ENCODE measurements at places on chromosomes 7 and 10.

DNA sequence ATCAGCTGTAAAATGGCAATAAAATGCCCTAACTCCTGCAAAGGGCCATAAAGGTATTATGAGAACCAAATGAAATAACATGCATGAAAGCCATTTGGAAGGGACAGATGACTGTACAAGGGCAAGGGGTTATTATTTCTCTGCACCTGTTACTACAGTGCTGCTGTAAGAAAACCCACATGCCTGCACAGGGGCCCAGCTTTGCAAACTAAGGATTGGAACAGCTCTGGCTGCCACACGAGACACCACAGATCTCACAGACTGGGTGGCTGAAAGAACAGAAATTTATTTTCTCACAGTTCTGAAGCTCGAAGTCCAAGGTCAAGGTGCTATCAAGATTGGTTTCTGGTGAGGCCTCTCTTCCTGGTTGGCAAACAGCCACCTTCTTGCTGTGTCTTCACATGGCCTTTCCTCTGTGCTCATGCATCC lies 409.0 kb upstream of the NRP1 start:
- DNase-seq, result no peak

GRCh38 chr7:119482209-119482608 lies 790.8 kb upstream of the KCND2 start:
- DNase-seq, result no peak

- DNase-seq, result no peak
Measured at GRCh38 chr10:103610921-103611511, 117.5 kb downstream of the NEURL1 start.

- no peak for DNase-seq
Measured at GRCh38 chr10:121337427-121337826, 260.8 kb downstream of the FGFR2 start.

DNA sequence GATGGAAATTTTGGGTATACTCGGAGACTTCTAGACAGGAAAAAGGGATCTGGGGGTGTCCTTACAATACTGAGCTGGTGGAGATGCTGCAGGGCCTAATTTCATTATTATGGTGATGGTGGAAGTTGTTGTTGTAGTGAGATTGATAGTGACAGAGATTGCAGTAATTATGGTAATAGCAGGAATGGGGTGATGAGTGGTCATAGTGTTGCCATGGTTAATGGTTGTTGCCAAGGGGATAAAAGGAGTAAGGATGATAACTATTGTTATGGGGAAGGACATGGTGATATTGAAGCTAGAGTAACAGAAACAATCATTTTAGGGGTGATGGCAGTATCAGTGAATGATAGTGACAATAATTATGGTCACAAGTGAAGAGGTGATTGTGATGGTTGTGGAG lies 27.1 kb upstream of the LBX1 start:
- DNase-seq, result no peak

DNA sequence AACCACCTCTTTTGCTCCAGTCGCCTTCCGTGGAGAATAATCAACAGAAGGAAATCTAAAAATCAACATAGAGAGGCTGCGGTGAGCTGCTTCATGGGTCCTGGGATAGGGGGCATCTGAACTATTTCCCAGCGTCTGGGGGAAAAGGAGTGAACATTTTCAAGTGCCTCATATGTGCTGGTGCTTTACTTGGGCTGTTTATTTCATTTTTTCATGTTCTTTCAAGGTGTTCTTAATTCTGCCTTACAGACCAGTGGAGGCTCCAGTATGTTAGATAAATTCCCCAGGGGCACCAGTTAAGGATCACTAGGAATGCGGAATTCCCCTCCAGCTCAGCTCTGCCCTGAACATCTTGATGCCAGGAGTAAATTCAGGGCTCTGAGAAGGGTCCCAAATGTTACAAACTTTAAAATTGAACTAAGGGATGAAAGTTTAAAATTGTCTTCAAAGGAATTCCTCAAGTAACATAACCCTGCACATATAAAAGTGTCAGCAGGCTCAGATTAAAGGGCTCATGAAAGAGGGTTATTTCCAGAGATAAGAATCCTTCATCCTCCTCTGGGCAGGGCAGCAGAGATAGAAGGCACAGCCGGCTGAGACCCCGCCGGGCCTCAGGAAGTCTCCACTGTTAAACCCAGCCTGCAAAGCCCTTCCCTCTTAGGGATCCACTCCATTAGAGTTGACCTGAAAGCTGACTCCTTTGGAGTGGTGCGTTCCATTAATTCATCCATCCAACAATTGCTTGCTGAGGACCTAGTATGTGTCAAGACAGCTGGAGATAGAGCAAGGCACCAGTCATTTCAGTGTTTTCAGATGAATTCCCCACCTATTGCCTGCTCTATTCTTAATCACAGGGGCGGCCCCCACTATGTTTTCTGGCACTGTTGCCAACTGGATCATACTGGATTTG lies 345.8 kb downstream of the KCNMA1 start:
- no peak for DNase-seq

DNA sequence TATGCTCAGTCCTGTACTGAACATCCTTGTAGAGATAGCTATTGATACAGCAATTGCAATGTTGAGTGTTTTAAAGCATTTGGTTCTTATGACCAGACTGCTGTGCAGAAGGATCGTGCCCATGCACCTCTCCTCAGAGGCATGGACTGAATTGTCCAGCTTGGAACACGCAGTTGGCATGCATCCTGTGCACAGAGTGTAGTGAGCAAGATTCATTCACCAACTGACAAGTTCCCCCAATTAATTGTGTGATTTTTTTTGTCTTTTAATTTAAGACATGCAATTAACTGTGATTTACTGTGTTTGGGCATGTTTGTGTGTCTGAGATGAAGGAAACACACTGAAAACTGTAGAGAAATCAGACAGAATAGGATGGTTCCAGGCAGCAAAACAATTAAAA lies 323.7 kb downstream of the CDK14 start:
- DNase-seq, result no peak

DNA sequence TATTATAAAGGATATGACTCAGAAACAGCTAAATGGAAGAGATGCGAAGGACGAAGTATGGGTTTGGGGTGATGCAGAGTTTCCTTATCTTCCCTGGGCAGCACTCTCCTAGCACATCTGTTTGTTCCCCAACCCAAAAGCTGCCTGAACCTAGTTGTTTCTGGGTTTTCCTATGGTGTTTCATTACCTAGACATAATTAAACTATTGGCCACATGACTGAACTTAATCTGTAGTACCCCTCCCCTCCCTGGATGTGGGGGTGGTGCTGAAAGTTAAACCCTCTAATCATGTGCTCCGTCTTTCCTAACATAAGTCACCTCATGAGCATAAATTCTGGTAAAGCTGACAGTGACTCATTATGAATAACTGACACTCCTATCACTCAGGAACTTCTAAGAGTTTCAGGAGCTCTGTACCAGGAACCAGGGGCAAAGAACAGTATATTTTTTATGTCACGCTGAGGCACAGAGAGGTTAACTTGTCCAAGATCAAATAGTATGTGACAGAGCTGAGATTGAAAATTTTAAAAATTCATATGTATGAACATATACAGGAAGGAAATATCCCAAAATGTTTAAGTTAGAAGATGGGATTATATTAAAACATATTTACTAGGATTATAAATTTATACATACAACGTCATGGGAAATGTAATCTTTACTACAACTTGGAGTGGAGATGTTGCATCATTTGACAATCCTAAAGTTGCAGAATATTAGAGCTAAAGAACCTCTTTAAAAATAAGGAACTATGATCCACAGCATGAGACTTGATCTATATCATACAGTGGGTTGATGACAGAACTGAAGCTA lies 4.8 kb downstream of the STRIP2 start:
- no peak for DNase-seq

GRCh38 chr10:11328264-11329061 lies 283.0 kb downstream of the USP6NL start:
- DNase-seq, result no peak

GRCh38 chr7:89839329-89839728 lies 314.9 kb upstream of the STEAP1 start:
- no peak for DNase-seq

DNA sequence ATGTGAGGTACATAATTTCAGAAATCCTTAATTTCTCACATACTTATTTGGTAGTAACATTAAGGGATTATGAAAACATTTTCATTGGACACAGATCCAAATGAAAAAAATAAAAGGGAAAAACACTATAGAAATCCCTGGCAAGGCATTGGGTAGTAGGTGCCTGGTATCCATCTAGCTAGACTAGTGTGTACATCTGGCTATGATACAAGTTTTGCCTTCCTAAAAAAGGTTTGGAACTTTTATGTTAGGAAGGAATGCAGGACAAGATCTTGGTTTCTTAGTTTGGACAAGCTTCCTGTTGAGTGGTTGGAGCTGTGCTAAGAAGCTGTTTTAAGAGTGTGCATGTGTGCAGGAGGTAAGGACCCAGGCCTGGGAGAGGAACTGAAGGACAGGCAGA lies 252.3 kb upstream of the GLI3 start:
- no peak for DNase-seq

DNA sequence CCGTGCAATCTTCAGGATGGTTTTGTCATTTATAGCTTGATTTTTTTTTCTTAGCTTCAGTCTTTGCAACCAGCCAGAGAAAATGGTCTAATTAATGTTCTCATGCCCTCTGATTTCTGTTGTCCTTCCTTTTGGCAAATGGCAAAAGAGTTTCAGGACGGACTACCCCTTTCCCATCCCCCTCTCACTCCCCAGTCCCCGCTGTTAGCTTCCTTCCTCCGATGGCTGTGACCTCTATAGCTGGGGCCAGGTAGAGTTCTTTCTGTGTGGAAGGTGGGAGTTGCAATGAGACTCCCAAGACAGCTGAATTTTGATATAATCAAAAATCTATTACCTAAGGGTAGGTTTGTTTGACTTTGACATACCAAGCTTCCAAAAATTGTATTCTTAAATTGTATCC lies 362.0 kb downstream of the PAXIP1 start:
- DNase-seq, result no peak

- DNase-seq, result no peak
Measured at GRCh38 chr10:91768123-91768522, 30.1 kb upstream of the TNKS2 start.

- DNase-seq, result no peak
Measured at GRCh38 chr7:116785843-116786242, 76.5 kb upstream of the CAPZA2 start.

- DNase-seq, result no peak
Measured at GRCh38 chr7:129162732-129163131, 18.2 kb downstream of the TSPAN33 start.

DNA sequence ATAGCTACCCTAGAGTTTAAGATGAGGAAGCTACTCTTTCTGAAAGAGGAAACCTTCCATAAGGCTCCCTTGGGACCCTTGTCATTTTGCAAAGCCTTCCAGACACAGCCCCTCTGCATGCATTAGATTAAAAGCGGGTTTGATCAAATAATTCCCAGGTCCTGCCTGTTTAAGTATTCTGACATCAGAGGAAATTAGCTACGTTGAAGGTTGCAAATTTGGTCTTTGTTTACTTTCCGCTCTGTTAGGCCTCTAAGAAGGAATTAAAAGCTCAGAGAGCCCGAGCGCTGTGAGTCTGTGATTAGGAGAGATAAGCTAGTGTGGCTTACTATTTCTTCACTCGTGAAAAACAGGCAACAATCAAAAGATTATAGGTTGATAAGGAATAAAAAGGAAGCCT lies 1.4 kb upstream of the THSD7A start:
- DNase-seq, result no peak

- no peak for DNase-seq
Measured at GRCh38 chr10:113085776-113086175, 135.7 kb downstream of the TCF7L2 start.

GRCh38 chr7:33674804-33675411 lies 230.4 kb upstream of the BMPER start:
- DNase-seq, result no peak

- DNase-seq, result no peak
Measured at GRCh38 chr10:64040781-64041180, 519.6 kb downstream of the REEP3 start.

- DNase-seq, result no peak
Measured at GRCh38 chr7:104901240-104901619, 112.8 kb upstream of the KMT2E start.

GRCh38 chr10:98106531-98106930 lies 27.9 kb upstream of the R3HCC1L start:
- DNase-seq, result no peak

GRCh38 chr7:37491919-37492694 lies 43.4 kb upstream of the ELMO1 start:
- no peak for DNase-seq

- DNase-seq, result no peak
Measured at GRCh38 chr7:47659664-47660462, 78.0 kb upstream of the TNS3 start.

- no peak for DNase-seq
Measured at GRCh38 chr7:21550821-21551531, 8.1 kb downstream of the DNAH11 start.

DNA sequence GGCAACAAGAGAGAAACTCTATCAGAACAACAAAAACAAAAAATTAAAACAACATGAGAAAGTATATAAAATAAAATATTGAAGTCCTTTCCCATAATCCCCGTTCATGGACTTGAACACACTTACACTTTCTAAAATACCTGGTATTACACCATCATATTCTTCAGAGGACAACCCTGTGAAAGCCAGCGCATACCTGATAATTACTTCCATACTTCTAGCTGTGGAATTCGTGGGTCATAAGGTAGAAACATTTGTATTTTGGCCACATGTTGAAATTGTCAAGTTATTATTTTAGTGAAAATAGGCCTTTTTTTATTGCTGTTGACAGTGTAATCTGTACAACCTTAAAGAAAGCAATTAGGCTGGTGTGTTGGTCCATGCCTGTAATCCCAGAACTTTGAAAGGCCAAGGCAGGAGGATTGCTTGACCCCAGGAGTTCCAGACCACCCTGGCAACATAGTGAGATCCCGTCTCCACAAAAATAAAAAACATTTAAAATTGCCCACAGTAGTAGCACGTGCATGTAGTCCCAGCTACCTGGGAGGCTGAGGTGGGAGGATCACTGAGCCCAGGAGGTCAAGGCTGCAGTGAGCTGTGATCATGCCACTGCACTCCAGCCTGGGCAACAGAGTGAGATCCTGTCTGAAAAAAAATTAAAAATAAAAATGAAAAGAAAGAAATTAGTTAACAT lies 5.1 kb upstream of the PCGF6 start:
- no peak for DNase-seq

- DNase-seq, result no peak
Measured at GRCh38 chr10:110919971-110920881, 822 bp downstream of the SHOC2 start.

DNA sequence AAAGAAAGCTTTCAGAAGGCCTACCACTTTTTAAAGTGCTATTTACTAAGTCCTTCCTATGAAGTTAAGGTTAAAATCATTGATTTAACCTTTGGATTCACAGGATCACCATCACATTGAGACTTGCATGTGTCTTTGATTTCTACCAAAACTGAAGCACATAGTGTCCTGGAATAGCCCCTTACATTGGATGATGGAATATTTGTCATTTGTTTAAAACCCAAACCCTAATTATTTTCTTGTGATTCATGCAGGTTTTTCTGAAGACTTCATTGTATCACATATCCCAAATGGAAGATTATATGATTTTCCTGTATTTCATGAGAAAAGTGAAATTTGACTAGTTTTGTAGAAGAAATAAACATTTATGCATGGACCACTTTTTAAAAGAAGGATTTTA lies 3.3 kb downstream of the SEMA3A start:
- no peak for DNase-seq
